Fibroblast of mammary gland (primary cell): ENCODE measurements at places on chromosomes 16 and 17.
A peak's percentile ranks its signal among the peaks of the same experiment; 100 is the strongest.

DNA sequence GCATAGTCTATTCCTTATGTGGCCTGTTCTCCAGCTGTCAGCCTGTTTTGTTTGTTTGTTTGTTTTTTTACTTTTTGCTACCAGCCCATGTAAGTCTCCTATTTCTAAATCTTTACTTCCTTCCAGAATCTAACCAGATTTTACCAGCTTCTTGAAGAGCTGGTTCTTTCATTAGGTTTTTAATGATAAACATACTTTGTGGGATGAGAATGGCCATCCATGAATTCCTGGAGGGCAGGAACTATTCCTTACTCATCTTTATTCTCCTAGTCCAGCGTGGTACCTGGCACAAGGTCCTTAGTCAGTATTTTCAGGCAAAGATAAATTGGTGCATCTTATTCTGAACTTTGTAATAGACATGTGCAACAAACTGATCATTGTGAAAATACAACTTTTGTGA is 17.3 kb downstream of the RSPRY1 start:
- peak; percentile 39 for DNase-seq

- DNase-seq: no peak
Measured at GRCh38 chr17:78476973-78477372, 98.5 kb downstream of the PGS1 start.

DNA sequence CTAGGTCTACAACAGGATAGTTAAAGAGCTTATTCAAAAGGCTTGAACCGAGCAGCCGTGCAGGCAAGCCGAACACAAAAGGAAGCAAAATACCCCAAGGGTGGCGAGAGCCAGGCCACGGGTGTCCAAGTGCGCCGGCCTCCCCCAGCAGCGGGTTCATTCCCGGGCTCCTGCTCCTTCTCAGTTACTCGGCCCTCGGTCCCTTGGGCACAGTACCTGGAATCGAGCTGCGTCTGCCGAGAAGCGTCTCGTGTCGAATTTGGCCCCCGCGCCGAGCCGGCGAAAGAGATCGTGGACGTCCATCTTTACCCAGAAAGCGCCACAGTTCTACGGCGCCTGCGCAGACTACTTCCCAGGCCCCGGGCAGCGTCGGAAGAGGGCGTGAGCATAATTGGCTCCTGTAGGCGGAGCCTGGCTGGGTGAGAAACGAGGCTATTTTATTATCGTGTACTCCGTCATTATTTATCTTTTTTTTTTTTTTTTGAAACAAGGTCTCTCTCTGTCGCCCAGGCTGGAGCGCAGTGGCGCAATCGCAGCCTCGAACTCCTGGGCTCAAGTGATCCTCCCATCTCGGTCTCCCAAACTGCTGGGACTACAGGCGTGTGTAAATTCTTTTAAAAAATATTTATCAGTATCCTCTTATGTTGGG is at the start of gene DDX52:
Gene DDX52, minus strand, starts transcription at position 329 of the 649 bp plus-strand sequence. Its CDS starts 26 bp downstream, at position 303.
- DNase-seq: peak; percentile 85

GRCh38 chr16:8966817-8967131 is 3.1 kb upstream of the USP7 start:
- DNase-seq: no peak

GRCh38 chr17:80861418-80861815 is 130.2 kb upstream of the CHMP6 start:
- DNase-seq: no peak

GRCh38 chr17:50439008-50439407 is 13.0 kb downstream of the ACSF2 start:
- DNase-seq: no peak

DNA sequence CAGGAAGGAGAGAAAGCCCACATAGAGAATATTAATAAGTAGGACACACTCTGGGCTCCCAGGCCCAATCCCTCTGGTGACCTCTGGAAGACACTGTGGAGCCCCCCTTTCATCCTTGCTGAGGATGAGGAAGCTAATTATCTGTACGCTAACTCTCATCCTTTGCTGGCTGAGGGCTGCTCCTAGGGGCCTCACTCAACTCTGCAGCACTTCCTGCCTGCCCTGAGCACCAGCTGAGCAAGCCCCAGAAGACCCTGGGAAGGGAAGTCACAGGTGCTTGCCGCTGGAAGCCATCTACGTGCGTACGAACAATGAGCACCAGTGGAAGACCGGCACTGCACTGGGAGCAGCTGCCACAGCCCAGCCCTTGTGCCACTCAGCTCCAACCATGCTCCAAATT is 145.8 kb upstream of the CDH5 start:
- no peak for DNase-seq
